D341Med (cell line): ENCODE measurements at places on chromosomes 3 and 15.

DNA sequence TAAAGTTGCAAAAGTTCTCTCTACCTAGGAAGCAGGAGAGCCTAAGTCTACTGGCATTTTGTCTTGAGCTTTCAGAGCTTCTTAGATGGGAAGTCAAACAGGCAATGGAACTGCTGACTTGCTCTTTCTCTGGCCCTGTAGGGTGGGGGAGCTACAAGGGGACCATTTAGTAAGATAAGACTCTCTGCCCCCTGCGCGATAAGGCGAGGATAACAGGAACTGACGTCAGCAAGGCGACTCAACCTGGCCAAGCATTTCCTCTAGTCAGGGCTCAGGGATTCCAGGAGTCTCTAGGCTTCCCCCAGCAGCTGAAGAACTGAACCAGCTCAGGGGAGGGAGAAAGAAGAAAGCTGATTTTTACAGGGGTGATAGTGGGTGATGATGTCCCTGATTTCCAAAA, 5.8 kb downstream of the RARB start:
- no peak for DNase-seq

DNA sequence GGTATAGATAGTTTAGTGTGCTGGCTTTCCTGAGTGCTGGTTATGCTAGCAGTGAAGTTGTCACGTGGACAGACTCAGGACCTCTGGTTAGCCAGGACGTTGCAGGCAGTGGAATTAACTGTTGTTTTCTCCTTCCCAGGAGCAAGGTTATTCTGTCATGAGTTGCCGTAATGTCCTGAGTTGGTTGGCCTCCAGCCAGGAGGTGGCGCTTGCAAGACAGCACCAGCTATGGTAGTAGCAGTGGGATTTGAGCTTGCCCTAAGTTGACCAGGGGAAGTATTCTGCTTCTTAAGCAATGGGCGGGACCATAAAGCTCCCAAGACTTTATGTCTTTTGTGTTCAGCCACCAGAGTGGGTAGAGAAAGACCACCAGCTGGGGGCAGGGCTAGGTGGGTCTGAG, 240.7 kb upstream of the DNAJC19 start:
- DNase-seq = no peak

GRCh38 chr3:59335338-59335737, 285.5 kb upstream of the CFAP20DC start:
- DNase-seq = no peak

DNA sequence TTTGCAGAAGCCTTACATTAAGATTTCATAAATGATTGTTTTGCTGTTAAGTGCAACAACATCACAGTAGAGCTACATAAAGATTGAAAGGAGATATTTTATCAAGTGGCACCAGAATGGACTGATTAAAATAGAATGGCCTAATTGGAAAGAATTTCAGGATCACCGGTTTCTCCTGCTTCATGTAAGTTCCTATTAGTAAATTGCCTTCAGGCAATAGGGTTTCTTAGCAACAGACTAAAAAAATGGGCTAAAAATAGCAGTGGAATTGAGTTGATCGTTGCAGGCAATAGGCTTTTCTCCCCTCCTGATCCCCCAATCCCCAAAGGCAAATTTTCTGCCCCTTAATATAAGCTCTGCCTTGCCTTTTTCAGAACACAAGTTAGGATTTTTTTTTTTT, 917 bp downstream of the LNP1 start:
- DNase-seq = peak; percentile 57

GRCh38 chr3:156659260-156659659, 15.1 kb upstream of the TIPARP start:
- DNase-seq = no peak

- DNase-seq = no peak
These were observed 189.0 kb downstream of the VGLL3 start for GRCh38 chr3:86801921-86802320.

DNA sequence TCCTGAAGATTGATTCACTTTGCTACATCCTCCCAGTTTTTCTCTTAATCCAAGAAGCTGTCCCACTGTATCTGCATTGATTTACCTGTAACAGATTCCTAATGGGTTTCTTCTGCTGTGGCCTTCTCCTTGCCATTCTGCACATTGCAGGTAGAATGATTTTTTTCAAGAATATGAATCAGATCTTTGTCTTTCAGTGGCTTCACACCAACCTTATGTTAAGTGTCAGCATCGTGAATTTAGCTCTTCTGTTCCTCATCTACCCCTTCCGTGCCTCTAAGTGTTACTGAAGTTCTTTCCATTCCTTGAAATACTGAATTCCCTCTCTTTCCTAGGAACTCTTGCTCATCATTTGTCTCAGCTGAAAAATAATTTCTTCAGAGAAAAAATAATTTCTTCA, 7.5 kb downstream of the SENP5 start:
- no peak for DNase-seq

- no peak for DNase-seq
These were observed 393.0 kb downstream of the IGSF11 start for GRCh38 chr3:118641608-118642007.

DNA sequence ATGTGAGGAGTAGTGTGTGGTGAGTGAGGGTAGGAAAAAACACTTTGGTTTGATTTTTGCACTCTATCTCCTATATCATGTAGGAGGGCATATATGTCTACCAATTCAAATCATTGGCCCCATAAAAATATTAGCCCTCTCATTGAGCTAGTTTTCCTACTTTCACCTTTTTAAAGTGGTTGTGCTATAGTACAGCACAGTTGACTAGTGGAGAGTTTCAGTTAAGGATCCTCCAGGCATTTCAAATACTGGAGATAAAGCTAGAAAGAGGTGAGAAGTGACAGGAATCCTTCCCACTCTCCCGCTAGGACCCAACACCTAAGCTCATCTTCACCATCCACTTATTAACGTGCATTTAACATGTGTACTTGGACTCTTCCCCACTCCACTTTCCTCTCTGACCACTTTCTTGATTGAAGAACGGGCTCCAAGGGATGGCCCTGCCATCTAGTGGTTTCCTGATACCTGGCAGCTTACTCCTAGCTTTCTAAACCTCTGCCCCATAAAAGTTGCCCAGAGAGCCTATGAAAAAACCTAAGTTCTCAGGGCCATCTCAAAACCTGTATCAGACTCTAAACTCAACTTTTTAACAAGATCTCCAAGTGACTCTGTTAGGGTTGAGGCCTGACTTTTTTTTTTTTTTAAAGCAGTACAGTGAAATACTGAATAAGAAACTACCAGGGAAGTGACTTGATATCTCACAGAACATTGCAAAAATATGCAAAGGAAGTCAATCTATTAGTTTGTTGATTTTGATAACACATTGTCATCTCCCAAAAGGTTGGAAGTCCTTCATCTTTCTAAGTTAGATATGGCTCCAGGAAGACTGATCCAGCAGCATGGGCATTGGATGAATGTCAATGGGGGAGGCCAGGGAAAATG, 17.9 kb downstream of the IL12A start:
- DNase-seq = peak; percentile 72

- no peak for DNase-seq
These were observed 11.1 kb upstream of the THUMPD3 start for GRCh38 chr3:9351709-9352126.

DNA sequence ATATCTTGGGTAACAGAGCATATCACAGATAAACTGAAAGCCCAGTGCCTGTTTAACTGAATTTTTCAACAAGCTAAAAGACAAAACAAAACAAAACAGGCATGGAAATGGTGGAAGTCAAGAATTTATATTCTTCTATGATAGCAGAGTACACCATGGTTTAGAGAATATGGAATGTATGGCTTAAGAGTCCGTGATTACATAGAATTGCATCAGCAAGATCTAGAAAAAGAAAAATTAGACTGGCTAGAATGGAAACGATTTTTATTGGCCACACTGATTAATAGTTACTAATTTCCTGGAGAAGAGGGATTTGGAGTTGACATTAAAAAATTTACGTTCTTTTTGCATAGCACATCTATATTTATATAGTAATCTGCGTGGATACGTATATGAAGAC, 435.2 kb upstream of the DPPA4 start:
- DNase-seq = no peak

- no peak for DNase-seq
These were observed at the start of gene TLR9 for GRCh38 chr3:52225452-52226228. TLR9 (minus strand) TSS chr3:52225645; CDS start chr3:52225529, 116 bp downstream.

GRCh38 chr15:36067483-36068274, 511.7 kb upstream of the CDIN1 start:
- DNase-seq = no peak

DNA sequence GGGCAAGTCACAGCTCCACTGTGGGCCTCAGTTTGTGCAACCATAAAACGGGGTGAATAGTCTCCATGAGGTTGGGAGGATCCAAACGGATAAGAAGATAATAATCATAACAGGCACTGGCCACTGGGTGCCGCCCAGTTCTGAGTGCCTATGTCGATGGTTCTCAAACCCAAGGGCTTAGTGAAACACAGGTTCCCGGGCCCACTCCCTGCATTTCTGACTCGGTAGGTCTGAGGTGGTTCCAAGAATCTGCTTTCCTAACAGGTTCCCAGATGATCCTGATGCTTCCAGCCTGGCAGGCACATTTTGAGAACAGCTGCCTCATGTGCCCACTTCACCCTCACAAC, 21.2 kb downstream of the ALS2CL start:
- DNase-seq = no peak

GRCh38 chr15:40420071-40420713, 14.6 kb downstream of the IVD start:
- DNase-seq = no peak

- no peak for DNase-seq
These were observed 391.6 kb upstream of the DPPA4 start for GRCh38 chr3:109728861-109729494.

- DNase-seq = no peak
These were observed 298.1 kb upstream of the NECTIN3 start for GRCh38 chr3:110773413-110773954.

- DNase-seq = peak; percentile 63
These were observed 26.5 kb downstream of the KLF13 start for GRCh38 chr15:31352911-31353811.

DNA sequence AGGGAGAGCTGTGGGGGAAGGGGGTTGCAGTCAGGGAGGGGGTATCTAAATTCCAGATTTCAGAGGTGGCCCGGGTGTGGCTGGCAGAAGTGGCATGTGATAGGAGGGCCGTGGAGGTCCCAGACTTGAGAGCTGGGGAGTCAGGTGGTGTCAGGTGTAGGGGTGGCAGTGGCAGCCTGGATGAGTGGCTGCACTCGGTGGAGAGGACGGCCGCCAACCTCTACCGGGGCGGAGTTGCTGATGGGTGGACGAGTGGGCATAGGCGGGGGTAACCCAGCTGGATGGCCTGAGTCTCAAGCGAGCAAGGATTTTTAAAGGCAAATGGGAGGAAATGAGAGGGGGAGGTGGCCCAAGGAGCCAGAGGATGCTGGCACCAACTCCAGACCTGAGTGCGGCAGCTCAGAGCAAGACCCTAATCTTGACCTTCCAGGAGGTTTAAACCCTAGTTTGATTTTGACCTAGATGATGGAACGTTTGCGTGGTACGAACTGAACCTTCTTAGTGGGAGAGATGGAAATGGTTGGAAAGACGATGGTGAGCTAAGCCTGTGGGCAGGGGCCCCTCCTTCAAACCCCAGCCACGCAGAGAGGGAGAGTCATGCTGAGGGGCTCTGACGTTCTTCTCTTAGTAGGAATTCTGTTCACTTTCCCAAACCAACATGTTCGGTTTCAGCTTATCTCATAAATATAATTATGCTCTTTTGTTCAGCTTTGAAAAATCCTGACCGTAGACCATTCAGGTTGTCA, 8.0 kb downstream of the TRAK1 start:
- no peak for DNase-seq

DNA sequence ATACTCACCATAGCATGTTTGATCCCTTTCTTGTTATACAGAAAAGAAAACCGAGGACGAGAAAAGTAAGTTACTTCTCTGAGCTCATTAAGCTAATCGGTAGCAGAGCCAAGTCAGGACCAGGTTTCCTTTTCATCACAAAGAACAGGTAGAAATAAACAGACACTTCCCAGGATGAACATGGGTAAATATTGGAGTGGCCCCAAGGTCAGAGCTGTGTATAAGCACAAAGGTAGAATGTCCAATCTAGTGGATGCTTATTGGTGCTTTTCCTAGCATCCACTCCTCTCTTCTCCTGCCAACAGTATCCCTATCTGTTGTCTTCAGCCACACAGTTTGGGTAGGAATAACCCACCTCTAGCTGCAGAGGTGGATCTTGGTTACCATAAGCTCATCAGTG, 52.8 kb upstream of the THUMPD3 start:
- no peak for DNase-seq

- DNase-seq = no peak
These were observed 228.9 kb downstream of the SNRPN start for GRCh38 chr15:25183581-25184251.

DNA sequence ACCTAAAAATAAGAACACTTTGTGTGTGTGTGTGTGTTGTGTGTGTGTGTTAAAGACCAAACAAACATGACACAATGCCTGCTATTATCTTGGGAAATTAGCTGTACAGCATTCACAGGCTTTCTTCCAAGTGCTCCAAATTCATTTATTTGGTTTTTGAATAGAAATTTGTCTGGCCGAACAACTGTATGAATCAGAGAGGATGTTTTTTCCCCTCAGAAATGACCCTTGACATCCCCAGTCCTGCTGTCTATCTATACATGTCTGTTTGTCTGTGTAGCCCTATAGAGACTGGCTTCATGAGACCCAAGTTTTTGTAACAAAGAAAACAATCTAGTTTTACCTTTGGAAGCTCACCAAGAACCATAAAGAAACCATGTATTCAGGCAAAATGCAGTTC, 549.8 kb downstream of the NSUN3 start:
- no peak for DNase-seq

DNA sequence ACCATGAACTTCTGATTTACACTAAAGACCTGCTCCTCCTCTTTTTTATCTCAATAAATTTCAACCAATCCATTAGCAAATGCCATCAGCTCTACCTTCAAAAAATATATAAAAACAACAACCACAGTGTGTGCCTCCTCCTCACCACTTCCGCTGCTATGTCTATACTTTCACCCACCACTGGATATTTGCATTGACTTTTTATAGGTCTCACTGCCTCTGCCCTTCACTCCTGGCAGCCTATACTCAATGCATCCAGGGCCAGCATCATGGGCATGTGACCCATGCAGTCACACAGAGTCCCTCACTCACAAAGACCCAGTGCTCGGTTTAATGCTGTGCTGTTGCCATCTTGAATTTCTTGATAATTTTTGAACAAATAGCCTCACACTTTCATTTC, 53.5 kb upstream of the CCDC54 start:
- DNase-seq = no peak

- peak; percentile 25 for DNase-seq
These were observed 6.9 kb downstream of the SHF start for GRCh38 chr15:45180648-45181436.

- DNase-seq = no peak
These were observed 38.4 kb downstream of the PAQR5 start for GRCh38 chr15:69337138-69337537.
